ENCODE measurements at places on chromosomes 16 and 17.

- DNase-seq: no peak
Measured at GRCh38 chr17:64786337-64786736, 124.2 kb upstream of the SMURF2 start.

GRCh38 chr16:81004646-81005353 is 1.9 kb downstream of the CMC2 start:
- DNase-seq: no peak

DNA sequence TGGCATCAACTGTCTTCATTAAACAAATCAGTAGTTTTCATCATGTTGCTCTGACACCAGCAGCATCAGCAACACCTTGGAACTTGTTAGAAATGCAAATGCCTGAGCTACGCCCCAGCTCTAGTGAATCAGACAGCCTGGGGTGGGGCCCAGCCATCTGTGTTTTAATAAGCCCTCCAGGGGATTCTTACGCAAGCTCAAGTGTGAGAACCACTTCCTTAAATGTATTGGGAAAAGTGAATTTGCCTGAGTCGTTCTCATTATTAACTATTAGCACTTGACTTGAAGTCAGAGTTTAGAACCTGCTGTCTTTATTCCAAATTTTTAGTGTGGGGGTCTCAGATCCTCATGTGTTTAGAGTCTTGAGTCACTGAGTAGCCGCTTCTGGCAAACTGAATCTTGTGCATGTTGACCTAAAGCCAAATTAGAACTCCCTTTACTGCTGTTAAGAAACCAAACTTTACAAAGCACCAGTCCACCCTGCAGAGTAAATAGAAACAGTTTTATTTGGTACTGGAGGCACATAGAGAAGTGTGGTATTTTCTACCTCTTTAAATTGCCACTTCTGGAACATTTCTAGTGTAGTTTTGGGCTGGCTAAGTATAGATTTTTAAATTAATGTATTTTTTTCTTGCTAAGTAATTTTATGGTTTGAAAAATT is 137.4 kb upstream of the COX10 start:
- no peak for DNase-seq

DNA sequence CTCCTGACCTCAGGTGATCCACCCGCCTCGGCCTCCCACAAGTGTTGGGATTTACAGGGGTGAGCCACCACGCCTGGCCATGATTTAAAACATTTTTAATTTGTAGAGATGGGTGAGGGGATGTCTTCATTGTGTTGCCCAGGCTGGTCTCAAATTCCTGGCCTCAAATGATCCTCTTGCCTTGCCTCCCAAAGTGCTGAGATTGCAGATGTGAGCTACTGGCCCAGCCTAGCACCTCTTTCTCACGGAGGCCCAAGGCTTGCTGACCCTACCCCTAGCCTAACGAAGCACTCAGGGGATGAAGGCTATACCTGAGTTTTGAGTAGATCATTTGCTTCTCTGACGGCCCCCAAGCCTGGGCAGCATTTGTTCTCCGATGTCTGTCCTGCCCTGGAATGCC is 26.6 kb downstream of the UNK start:
- no peak for DNase-seq

DNA sequence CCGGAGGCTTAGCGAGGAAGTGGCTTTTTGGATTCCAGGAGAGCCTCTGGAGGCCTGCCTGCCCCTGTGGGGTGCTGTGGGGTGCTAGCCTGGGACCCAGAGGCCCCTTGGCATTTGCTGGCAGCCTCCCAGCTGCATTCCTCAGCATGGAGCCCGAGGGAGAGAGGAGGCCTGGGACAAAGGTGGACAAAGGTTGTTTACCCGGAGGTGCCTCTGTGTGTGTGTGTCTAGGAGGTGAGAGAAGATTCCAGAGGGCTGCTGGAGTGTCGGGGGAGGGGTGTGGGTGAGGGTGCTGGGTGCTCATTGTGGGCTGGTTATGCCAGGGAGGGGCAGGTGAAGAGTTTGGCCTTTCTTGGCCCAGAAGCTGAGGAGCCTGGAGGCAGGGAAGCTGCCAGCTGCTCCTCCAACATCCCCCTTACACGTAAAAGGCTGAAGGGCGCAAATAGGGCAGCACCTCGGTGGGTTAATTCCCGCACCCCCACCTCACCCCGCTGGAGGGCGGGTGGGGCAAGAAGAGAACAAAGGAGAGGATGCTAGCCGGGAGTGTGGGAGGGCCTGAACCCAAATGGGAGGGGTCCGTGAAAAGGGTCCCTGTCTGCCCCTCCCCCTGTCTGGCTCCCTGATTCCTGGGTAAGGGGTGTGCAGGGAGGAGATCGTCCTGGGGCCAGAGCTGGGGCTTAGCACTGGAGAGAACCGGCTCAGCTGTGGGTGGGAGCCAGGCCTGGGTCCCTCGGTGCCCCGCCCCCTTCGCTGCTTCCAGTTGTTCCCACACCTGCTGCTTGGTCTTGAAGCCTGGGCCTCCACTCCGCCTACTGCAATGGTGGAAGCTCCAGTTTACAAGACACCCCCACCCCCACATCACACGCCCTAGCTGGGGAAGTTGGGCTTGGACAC is 9.9 kb downstream of the HEXIM2 start:
- no peak for DNase-seq

DNA sequence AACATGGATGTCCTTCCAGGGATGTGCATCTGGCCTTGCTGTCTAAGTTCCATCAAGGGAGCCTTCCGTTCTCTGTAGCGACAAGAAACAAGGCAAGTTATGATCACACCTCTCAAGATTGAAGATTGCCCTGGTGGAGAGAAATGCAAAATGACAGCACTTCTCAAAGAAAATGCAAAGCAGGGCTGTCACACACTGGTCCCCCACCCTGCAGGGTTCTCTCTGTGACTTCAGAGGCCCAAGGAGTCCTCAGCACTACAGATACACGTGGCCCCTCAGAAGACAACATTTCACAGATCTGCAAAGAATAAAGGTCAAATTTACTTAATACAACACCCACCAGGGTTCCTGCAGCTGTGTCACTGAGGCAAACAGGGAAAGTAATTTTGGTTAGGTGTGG is 60.7 kb upstream of the TEX2 start:
- DNase-seq: no peak

- no peak for DNase-seq
Measured at GRCh38 chr16:1206326-1206725, 18.7 kb downstream of the TPSG1 start.

GRCh38 chr16:12081048-12081404 is 104.5 kb downstream of the SNX29 start:
- DNase-seq: no peak

DNA sequence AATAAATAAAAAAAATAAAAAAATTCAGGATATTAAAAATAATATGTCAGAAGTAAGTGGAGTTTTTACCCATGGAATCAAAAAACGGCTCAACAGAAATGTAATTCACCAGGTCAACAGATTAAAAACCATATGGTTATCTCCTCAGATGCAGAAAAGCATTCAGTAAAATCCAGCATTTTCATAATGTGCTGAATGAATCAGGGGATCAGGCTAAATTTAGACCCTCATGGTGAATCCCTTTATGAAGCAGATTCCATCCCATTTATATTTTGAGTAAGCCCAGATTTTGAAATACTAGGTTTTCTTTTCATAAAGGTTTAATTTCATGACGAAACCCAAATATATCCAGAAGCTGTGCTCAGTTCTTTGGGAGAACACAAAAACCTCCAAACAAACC is 84.4 kb downstream of the OR1D5 start:
- no peak for DNase-seq

GRCh38 chr16:86322283-86322682 is 188.0 kb upstream of the FOXF1 start:
- DNase-seq: no peak

- no peak for DNase-seq
Measured at GRCh38 chr17:80374039-80374731, 40.8 kb upstream of the ENDOV start.

GRCh38 chr17:73773702-73774101 is 129.5 kb upstream of the SDK2 start:
- no peak for DNase-seq

GRCh38 chr16:86321491-86321890 is 188.8 kb upstream of the FOXF1 start:
- no peak for DNase-seq

- DNase-seq: no peak
Measured at GRCh38 chr17:72397687-72398086, 276.9 kb downstream of the SOX9 start.

GRCh38 chr17:44348234-44348987 is 3.3 kb downstream of the GRN start:
- no peak for DNase-seq

DNA sequence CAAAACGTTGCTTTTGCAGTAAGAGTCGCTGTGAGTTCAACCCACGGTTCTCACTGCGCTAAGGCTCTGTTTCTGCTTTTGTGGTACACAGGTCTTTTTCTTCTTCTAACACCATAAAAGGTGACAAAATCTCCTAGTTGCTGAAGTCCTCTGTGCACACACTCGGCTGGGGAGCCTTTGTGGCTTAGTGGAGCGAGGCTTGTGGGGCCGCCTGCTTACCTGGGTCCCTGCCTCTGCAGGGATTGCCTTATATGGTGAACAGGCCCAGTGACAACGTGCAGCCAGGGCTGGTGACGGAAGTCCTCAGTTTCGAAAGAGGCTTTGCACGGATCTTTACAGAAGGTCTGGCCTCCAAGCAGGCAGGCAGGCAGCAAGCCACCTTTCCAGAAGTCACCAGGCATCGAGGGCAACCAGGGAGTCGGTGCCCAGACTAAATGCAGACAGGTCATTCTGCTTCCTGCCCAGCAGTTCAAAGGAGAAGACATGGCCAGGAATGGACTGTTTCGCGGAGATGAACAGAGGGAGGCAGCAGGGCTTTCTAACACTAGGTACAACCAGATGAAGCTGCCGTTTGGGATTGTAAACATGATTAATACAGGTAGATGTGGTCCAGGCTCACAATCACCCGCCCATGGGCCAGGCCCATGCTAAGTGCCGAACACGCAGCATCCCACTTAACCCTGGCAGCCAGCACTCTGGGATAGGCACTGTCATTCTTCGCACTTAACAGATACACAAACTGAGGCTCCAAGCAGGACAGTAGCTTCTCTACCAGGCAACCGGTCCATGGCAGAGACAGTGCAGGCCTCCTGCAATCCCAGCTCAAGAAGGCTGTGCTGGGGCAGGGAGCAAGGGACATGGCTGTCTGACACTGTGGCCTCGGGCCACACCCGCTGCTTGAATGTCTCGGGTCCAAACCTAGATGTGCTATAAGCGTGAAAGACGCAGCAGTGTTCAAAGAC is 10.7 kb upstream of the MEAK7 start:
- no peak for DNase-seq

GRCh38 chr17:61570118-61570517 is 20.9 kb downstream of the NACA2 start:
- no peak for DNase-seq
